Spinal cord (tissue), 10 donors: ENCODE measurements at places on chromosomes 4 and X. TPM values are rescaled to one million over a fixed set of nuclear protein-coding genes. Genes with fewer than 3 reads are reported as not detected.

DNA sequence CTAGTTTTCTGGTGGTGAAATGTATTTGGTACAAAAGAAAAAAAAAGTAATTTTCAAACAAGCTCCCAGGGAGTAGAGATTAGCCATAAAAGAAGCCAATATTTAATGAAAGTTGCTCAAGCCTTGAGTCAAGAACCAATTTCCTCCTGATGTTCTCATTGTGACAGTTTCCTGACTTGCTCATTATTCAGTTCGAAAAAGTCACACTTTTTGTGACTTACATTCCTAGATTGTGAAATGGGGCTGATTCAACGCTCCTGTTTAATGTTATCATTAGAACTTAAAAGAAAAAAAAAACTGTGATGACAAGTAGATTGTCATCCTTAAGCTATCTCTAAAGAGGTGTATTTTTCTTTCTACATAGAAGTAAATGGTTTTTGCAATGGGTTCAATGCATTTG lies 122.6 kb upstream of the BMPR1B start:
- no peak for DNase-seq

- DNase-seq = no peak
These were observed 84.0 kb downstream of the PHKA2 start for GRCh38 chrX:18899796-18900380.

GRCh38 chr4:171186700-171187099 lies 626.5 kb upstream of the GALNTL6 start:
- DNase-seq = no peak

- no peak for DNase-seq
These were observed 105.5 kb upstream of the OTUD4 start for GRCh38 chr4:145285928-145286327.

GRCh38 chr4:158681629-158682028 lies 9.5 kb downstream of the ETFDH start:
- DNase-seq = no peak

DNA sequence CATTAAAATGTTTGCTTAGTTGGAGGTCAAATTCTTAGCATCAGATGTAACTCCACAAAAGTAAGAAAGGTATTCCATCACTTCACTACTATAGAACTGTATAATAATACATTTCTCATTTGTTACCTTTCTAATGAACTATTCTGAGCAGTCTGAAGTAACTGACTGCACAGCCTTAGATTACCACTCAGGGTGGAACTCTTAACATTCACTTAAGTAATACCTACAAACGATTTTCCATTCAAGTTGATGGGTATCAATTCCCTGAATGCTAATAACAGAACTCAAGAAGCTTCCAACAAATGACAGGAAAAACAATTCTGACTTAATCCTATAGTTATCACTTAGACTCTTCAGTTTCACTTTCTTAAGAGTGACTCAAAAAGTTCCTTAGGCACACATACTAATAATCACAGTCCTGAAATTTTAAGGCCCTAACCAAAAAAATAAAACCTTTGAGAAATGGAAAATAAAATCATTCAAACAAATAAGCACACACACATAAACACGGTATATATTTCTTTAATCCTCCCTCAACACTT lies 20.9 kb downstream of the HNRNPD start:
- no peak for DNase-seq

DNA sequence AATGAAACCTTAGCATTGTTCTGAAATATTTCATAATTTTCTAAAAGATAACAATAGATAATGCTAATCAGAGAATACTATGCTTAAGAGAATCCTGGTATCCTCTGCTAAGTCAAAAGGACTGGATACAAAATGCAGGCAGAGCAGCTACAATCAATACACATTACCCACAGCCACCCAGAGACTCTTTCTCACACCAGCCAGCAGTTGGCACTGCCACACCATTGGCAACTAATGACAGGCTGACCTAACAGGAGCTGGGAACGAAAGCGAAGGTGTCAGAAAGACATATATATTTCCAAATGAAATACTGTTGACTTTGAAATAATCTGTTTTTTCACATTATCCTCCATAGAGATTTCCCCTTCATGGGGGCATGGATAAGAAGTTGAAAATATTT lies 122.6 kb upstream of the PLAC1 start:
- DNase-seq = peak; percentile 8

DNA sequence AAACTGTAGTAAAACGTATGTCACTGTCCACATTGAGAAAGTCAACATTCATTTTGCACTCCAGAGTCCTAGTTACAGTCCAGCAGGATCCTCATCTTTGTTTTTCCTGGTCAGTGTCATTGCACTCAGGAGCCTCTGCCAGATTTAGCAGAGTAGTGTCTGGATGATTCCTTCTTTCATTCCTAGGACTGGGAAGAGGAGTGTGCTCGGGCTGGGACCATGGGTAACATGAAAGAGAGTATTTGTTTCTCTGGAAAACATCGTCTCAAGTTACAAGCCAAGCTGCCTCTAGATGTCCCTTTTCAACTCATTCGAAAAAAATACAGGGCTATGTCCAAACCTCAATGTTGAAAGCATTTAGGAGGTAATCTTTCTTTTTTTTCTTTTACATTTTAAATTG lies 69.9 kb upstream of the TNIP3 start:
- no peak for DNase-seq

GRCh38 chrX:136619899-136620505 lies 28.0 kb upstream of the CD40LG start:
- DNase-seq = no peak

GRCh38 chr4:139223682-139224317 lies 46.8 kb upstream of the ELF2 start:
- peak; percentile 6 for DNase-seq

DNA sequence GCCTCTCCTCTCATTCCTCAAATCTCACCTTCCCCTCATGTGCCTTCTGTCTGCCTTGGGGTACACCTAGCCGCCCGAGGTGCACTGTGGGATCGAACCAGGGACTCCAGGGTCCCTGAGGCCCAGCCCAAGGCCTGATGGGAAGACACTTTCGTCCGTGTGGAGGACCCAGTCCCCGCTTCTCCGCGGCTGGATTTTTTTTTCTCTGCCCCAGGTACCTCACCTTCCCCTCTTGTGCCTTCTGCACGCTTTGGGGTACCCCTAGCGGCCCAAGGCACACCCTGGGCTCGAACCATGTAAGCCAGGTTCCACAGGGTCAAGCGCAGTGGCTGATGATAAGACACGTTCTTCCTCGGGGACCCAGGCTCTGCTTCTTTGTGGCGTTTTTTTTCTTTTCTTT lies 530.7 kb downstream of the CWH43 start:
- DNase-seq = no peak

DNA sequence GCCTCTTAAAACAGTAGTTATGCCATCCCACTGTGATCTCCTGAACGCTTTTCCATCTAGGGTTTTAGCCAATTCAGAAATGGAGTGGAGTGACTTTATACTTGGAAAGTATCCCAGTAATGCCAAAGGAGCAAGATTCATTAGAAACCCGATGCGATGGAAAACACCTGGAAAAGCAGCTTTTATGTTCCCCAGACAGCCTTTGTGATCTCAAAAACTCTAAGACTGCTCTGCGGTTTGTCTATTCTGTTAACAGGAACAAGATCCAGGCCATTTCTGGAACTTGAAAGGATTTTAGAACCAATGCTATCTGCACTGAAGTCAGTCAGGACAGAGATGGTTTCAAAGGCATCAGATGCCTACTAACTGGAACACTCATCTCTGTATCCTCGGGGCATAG lies 145.1 kb downstream of the APBB2 start:
- no peak for DNase-seq

- no peak for DNase-seq
These were observed 87.8 kb downstream of the RAPGEF2 start for GRCh38 chr4:159190651-159191050.

GRCh38 chrX:10457092-10457491 lies 163.3 kb downstream of the MID1 start:
- DNase-seq = no peak

DNA sequence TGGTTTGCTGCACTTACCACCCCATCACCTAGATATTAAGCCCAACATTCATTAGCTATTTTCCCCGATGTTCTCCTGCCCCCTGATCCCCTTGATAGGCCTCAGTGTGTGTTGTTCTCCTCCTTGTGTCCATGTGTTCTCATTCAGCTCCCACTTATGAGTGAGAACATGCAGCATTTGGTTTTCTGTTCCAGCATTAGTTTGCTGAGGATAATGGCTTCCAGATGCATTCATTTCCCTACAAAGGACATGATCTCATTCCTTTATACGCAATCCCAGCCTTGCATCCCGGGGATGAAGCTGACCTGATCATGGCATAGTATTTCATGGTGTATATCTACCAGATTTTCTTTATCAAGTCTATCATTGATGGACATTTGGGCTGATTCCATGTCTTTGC lies 99.0 kb upstream of the DCAF12L2 start:
- DNase-seq = no peak

DNA sequence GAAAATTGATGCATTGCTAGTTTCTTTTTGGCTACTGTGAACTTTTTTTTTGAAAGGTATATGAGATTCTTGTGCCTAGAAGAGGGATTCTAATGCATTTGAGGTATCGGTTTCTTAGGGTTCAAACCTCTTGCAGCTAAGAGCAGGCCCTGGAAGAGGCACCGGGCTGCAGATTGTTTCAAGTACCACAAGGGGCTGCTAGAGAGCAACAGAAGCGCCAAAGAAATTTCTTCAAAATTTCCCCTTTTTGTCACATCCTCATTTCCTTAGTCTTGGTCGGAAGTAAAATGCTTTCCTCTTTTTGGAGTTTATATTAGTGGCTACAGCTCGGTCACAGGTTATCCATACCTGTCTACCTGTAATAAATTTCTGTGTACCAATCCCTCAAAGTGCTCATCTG lies 89.8 kb downstream of the PDGFRA start:
- DNase-seq = no peak

The FRAS1 gene
- total RNA-seq = 24.0 TPM

The CT45A5 gene
- total RNA-seq = 0.89 TPM

The HPGDS gene
- total RNA-seq = 6.9 TPM

The RPGR gene
- total RNA-seq = 18.3 TPM

The TREX2 gene
- total RNA-seq = 0.77 TPM

The XAGE1A gene
- not detected for total RNA-seq

The GPRIN3 gene
- 29.5 TPM for total RNA-seq

The CTSO gene
- 24.2 TPM for total RNA-seq

The ELOVL6 gene
- 12.7 TPM for total RNA-seq

The CPE gene
- 500 TPM for total RNA-seq
